ENCODE measurements at places on chromosomes 4 and X.

DNA sequence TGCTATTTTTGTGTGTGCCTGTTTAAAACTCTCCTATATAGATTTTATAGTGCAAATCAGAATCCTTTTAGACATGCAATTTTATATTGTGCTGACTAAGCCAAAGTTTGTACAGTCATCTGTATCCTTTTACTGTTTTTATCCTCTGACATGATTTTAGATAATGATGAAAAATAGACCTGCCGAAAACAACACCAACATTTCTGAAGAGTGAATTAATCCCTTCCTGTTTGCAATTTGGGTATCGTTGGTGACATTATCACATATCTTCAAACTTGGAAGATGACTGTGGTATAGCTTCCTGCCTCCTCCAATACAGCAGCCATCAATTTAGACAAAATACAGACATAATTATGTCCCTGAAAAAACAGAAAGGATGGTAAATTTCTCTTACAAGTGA is 28.9 kb upstream of the DSPP start:
- no peak for DNase-seq

DNA sequence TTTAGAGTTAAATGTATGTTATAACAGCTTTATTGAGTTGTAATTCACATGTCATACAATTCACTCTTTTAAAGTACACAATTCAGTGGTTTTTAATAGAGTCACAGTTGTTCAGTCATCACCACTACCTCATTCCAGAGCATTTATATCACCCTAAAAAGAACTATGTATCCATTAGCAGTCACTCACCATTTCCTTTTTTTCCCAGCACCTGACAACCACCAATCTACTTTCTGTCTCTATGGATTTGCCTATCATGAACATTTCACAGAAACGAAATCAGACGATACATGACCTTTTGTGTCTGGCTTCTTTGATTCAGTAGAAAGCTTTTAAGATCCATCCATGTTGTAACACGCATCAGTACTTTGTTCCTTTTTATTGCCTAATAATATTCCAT is 52.9 kb upstream of the FRAS1 start:
- no peak for DNase-seq

- DNase-seq, result no peak
These were observed 33.6 kb upstream of the MSN start for GRCh38 chrX:65633826-65634225.

- no peak for DNase-seq
These were observed 83.6 kb downstream of the NBDY start for GRCh38 chrX:56812515-56813105.

All from stimulated activated CD4-positive, alpha-beta T cell treated with anti-CD3 and anti-CD28 coated beads, TNF-alpha, amount 100 ng/mL, for 48 hours (primary cell).